ENCODE measurements at places on chromosomes 13 and 19.

DNA sequence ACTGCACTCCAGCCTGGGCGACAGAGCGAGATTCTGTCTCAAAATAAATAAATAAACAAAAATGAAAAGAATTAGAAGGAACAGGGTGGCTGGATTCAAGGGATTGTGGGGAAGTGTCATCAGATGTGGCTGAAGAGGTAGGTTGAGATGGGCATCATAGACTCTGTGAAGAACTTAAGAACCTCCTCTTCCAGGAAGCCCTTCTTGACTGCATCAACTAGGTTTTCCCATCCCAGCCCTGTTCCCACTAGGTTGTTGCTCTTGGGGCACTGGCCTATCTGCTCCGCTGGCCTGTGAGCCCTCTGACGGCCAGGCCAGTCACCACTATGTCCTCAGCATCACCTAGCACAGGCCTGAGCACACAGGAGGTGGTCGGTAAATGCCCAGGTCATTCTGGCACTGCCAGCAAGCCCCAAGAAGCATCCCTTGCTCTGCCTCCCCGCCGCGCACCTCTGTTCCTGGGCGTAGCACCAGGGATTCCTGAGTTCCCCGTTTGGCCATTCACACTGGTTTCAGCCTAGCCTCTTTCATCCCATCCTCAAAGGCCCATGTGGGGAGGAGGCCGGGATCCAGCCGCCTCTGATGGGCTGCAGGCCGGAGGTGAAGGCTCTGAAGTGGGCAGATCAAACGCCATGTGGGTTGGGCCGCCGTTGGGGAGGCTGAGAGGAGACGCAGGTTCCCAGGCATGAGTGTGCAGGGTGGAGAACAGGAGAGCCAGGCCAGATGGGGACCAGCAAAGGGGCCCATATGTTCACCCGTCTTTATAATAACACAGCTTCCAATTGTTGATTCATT is 27.6 kb upstream of the SLC1A5 start:
- DNase-seq, result no peak

- DNase-seq, result no peak
These were observed 17.3 kb upstream of the RBM26 start for GRCh38 chr13:79423340-79423739.

- DNase-seq, result peak; percentile 24
These were observed 33.1 kb downstream of the DHRS12 start for GRCh38 chr13:51770681-51771417.

DNA sequence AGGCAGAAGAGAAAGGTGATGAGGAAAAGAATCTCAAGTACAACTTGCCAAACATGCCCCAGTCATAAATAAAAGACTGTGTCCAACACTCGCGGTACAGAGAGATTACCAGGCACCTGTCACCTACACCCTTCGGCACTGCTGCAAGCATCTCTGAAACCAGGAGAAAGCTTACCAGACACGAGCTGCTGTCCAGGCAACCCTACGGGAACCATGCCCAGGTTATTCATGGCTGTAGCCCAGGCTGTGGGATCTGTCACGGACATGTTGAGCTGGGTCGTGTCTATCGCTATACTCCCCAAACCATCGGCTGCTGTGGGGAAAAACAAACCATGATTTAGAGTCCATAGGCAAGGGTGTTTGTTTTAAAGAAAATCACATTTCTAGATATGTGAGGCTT is 375.0 kb downstream of the ENOX1 start:
- no peak for DNase-seq

DNA sequence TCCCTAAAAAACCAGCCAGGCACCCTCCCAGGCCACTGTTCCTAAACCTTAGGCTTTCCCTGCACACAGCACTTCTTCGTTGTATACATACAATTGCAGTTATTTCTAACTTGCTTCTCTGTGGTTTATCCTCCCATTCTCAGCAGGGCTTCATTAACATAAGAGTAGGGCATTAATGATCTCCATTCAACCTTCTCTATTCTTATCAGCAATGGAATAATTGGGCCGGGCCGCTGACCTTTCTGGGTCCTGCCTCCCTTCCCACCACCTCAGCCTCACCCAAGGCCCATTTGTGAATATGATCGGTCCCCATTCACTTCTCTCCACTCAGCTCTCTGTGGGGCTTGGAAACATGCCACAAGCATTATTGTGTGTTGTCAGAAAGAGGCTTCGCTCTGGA is 184.2 kb downstream of the SUCLA2 start:
- DNase-seq, result no peak

GRCh38 chr19:49065905-49066512 is 1.4 kb upstream of the NTF4 start:
- DNase-seq, result no peak

DNA sequence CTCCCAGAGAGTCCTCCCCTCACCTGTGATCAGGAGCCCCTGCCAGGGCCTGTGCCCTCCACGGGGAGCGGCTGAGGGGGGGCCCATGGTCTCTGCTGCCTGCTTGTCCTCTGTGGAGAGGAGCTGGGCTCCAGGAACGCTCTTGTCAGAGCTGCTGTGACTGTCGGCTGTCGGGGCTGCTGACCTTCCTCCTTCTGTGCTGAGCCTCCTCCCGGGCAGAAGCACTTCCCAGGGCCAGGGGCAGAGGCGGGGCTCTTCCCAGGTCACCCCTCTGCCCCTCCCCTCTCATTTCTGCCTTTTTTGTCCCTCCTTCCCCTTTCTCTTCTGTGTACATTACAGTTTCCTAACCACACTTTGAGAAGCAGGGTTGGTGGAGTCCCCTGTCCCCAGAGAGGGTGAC is at the start of gene CEACAM4:
Gene CEACAM4, minus strand, starts transcription at position 198 of the 400 bp plus-strand sequence. Its CDS starts 111 bp downstream, at position 87.
- DNase-seq, result no peak

DNA sequence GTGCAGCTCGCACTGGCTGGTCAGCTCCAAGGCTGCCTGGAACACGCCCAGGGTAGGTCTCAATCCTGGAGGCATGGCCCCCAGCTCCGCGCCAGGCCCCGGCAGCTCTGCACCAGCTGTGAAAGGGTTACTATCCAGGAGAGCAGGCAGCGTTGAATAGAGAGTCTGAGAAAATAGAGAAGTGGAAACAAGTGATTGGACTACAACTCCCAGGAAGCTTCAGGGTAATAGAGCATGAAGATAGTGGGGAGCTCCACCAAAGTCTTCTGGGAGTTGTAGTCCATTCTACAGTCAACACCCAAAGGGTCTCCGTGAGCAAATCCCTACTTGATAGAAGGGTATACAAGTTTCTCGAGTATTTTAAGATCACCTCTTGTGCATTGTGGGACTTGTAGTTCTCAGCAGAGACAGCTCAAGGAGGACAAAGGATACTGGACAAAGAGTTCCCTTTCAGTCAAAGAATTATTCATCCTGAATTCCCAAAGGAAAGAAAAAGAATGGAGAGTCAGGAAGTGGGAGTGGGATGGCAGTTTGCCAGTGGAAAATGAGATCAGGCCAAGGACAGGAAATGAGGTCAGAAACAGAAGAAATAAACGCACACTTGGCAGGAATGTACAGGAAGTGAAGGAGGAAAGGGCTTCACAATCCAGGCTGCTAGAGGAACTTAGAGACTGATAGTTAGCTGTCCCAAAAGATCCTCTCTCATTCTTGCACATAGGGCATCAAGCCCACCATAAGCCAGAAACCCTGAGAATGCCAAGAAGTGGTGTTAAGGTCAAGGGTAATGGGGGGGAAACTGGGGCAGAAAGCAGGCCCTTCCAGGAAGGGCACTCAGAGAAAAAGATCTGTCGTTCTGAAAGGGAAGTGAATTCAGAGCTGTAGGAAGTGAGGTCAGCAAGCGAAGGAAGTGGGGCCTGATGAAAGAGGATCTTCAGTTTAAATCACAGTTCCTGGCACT is 5.5 kb upstream of the MAMSTR start:
- DNase-seq, result no peak

- no peak for DNase-seq
These were observed 21.5 kb downstream of the COLGALT1 start for GRCh38 chr19:17576758-17577456.

GRCh38 chr13:50261130-50261901 is 246.1 kb downstream of the KCNRG start:
- no peak for DNase-seq

GRCh38 chr19:50224986-50225747 is 21.7 kb downstream of the MYH14 start:
- no peak for DNase-seq

- DNase-seq, result no peak
These were observed 18.9 kb upstream of the CLDN10 start for GRCh38 chr13:95533545-95534160.

GRCh38 chr19:55096061-55096701 is 20.5 kb downstream of the EPS8L1 start:
- DNase-seq, result no peak

DNA sequence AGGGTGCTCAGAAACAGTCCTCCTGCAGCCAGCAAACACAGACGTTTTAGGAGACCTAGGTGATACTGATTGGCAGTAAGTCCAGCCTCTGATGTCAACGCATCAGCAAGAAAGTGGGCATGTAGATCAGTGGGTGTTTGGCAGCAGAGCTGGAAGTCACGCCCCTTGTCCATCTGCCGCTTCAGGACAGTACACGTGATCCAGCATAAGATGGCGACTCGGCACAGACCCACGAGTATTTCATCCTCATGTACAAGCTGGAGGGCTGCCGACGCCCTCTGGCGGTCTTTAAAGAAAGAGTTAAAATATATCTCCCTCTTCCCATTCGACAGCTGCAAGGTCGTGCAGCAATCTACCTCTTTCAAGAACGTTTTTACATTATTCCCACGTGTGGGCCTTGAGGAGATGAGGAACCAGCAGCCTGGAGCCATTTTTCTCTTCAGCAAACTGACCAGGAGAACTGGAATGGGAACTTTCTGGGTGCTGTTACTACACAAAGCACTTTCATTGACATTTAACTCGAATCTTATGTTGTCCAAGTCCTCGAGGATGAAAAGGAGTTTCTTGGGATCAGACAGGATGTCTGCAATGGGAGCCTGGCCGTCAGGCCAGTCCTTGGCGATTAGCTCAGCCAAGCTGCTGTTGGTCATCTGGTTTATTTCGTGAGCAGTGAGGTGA is 22.3 kb downstream of the NLRP11 start:
- DNase-seq, result peak; percentile 19

DNA sequence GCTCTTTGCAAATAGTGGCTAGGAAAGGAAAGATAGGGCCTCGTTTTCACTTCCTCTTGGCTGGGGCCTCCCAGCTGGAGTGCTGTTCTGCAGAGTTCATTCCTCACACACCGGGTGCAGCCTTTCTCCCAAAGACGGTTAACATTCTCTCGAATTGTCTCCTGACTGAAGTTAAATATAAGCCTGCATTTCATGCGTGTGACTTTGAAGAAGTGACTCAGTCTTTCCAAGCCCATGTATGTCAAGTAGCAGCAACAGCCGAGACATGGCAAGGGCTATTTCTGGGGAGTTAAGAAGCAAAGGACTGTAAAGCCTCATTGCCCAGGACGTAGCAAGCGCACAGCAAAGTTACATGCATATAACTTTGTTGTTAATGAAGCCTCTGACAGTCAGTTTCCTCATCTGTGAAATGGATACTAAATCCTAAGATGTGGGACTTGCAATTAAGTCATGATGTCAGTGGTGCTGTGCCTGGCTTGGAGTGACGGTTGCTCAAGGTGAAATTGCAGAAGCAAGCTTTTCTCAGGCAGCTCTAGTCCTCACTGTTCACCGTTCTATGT is 502.4 kb downstream of the MYO16 start:
- no peak for DNase-seq

DNA sequence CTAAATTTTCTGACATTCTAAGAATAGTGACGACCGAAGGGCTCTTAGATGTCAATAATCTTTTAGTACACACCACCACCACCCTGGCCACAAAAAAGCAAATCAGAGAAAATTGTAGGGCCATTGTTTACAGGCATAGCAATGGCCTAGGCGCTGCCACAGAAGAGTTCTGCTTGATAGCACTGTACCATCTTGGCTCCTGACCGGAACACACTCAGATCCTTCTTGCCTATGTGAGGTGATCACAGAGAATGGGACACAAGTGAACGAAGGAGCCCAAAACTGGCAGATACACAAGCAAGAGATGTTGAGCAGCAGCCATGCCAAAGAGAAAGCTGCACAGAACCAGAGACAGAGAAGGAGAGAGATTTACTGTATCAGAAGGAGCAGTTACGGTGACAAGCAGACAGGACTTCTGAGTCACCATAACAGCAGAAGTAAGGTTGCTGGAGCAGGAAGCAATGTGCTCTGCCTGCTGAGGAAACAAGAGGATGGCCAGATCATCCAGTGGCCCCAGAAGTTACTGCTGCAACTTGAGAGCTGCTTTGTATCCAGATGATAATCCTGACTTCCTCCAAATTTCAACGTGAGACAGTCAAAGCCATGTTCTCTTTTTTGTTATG is 105.2 kb downstream of the SLITRK6 start:
- no peak for DNase-seq

- no peak for DNase-seq
These were observed 141.5 kb downstream of the TDRD3 start for GRCh38 chr13:60538566-60538965.

DNA sequence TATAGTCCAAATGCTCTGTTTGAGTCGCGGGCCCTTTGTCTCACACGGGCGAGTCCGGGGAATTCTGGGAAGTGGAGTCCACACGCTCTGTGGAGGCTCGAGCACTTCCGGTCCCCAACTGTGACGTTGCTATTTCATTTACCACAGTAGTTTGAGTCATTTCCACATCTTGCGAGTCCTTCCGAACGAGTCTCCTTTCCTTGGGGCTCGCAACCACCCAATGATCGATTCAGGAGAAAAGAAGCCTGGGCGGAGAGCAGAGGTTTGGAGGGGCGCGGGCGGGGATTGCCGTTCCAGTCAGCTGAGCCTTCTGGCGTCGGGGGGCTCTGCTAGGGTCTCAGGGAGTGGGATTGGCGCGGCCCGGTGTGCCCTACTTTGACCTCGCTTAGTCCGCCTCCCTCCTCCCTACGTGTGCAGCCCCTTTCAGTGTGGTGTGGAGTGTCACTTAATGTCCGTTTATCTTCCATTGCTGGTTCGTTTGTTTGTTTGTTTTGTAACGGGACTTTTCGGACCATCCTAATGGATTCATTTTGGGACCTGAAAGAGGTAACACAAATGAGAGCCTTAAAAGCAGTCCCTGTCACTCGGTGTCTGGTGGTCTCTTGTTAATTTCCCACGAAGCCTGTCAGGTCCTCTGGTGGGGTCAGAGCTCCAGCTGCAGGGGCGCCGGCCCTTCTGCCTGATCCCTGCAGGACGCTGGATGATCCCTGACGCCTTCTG is at the start of gene ZNF222:
Gene ZNF222, plus strand, starts transcription at position 163 of the 720 bp plus-strand sequence. Its CDS starts 58 bp downstream, at position 221.
- DNase-seq, result peak; percentile 44

- no peak for DNase-seq
These were observed 468 bp upstream of the SERTM1 start for GRCh38 chr13:36673352-36673751.

- no peak for DNase-seq
These were observed 14.0 kb downstream of the AKAP8L start for GRCh38 chr19:15404780-15405211.

- no peak for DNase-seq
These were observed 3.8 kb downstream of the SLC8A2 start for GRCh38 chr19:47467914-47468313.

Measured in NCI-H2107 (cell line).